Stimulated activated CD4-positive, alpha-beta T cell treated with anti-CD3 and anti-CD28 coated beads, Interleukin-4, amount 100 ng/mL, for 1 hour (primary cell): ENCODE measurements at places on chromosomes 1 and 21.

GRCh38 chr1:229230140-229230892 lies 40.6 kb upstream of the RAB4A start:
- DNase-seq, result no peak

- DNase-seq, result no peak
Measured at GRCh38 chr1:245337829-245338484, 183.2 kb downstream of the KIF26B start.

- DNase-seq, result no peak
Measured at GRCh38 chr1:17846341-17846740, 91.2 kb downstream of the ACTL8 start.

- DNase-seq, result no peak
Measured at GRCh38 chr1:166184897-166185296, 18.1 kb upstream of the FAM78B start.

DNA sequence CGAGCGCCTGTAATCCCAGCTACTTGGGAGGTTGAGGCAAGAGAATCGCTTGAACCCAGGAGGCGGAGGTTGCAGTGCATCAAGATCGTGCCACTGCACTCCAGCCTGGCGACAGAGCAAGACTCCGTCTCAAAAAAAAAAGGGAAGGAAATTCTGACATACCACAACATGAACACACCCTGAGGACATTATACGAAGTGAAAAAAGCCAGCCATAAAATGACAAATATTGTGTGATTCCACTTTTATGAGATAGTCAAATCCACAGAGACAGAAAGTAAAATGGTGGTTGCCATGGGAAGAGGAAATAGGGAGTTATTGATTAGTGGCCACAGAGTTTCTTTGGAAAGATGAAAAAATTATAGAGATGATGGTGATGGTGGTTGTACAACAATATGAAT lies 41.7 kb downstream of the EVI5 start:
- no peak for DNase-seq

GRCh38 chr1:236844499-236845271 lies 49.6 kb downstream of the MTR start:
- DNase-seq, result no peak

DNA sequence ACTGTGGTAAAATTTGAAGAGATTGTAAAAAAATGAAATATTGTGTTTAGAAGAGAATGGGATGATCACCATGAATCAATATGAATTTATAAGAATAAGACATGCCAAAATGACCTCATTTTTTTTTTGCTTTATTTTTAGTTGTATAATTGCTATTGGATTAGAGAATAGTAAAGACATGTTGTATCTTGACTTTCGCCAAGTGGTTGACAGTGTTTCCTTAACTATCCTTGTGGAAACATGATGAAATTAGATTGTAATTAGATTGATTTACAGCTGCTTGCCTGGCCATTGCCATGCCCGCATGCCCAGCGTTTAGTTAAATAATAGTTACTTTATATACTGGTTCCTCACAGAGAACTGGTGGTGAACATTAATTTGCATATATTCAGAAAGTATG lies 154.9 kb downstream of the MAGI3 start:
- no peak for DNase-seq

GRCh38 chr1:50704126-50704525 lies 255.9 kb downstream of the FAF1 start:
- DNase-seq, result no peak

DNA sequence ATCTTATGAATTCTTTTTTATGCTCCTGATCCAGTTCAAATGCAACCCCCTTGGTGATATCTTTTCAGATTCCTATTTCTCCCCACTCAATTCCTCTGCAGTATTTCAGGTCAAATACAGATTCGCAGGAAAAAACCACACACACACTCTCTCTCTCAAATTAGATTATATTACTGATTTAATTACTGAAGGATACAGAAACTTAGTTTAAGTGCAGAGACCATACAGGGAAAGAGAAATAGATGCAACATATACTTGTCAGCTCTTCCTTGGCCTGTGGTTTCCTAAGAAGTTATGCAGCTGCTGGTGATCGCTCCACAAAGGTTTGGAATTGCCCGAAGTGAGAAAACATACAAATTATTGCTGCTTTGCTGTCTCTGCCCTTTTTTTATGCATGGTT lies 400.9 kb downstream of the AGBL4 start:
- DNase-seq, result no peak

GRCh38 chr1:201653233-201653632 lies 114.3 kb downstream of the NAV1 start:
- DNase-seq, result no peak

DNA sequence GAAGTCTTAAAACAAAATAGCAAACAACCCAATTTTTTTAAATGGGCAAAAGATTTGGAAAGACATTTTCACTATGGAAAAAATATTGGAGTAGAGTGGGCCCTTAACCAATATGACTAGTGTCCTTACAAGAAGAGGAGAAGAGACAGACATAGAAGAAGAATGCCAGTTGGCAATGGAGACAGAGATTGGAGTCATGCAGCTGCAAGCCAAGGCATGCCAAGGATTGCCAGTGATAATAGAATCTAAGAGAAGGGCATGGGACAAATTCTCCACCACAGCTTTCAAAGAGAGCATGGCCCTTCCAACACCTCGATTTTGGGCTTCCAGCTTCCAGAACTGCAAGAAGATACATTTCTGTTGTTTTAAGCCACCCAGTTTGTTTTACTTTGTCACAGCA lies 92.7 kb downstream of the RGS2 start:
- no peak for DNase-seq

DNA sequence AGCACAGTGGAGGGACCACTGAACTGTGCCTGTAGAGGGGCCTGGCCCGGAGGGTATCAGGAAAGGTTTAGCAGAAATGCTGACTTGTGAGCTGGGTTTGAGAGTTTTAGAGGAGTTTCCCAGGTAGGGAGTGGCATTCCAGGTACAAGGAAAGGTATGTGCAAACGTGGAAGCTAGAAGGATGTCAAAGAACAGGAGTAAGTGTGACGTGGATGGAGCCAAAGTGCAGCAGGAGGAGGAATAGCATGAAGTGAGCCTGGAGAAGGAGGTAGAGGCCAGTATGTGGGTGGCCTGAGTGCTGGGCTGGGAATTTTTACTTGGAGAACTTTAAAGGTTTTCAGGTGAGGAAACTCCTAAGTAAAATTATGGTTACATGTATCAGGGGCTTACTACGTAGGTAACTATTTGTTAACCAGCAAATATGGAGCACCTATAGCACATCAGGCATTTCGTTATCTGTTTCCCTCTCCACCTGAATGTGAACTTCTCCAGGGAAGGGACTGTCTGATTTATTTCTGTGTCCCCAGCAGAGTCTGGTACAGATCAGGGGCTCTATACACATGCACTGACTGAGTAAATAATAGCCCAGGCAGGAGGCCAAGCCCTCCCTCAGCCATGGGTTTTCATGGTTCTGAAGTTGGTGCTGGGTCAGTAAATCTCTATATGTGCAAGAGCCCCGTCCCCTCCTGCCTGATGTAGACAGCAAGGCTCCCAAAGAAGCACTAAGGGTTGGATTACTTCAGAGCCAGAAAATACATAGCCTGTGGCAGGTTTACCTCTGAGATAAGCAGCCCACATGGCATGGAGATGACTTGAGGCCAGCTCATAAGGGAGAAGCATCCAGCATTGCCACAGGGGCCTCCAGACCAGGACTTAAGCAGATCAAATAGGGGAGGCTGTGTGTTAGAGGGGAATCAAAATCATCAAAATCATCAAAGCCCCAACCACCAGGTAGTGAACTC lies 43.4 kb downstream of the CDCP2 start:
- DNase-seq, result no peak

- no peak for DNase-seq
Measured at GRCh38 chr1:20099533-20099932, 19.8 kb downstream of the PLA2G2D start.

DNA sequence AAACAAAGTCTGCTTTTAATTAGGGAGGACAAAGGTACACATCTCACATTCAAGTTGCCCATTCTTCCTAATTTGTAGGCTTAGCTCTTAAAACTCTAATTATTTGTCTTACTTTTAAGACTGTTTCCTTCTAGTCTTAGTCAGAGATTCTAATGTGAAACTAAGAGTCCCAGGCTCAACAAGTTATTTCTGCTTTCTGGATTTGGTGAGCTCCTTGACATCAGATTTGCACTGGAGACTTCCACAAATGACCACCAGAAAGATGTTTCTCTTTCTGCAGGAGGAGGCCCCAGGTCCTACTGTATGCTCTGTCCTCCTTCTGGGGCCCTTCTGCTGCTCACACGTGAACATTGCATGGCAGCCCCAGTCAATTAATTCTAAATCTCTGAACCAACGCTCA lies 194.2 kb upstream of the JUN start:
- DNase-seq, result no peak

GRCh38 chr1:41650028-41650880 lies 165.8 kb upstream of the EDN2 start:
- peak; percentile 49 for DNase-seq

GRCh38 chr21:33169359-33169758 lies 60.4 kb upstream of the IFNAR2 start:
- no peak for DNase-seq

GRCh38 chr1:220873868-220874655 lies 5.2 kb upstream of the HLX start:
- DNase-seq, result no peak

DNA sequence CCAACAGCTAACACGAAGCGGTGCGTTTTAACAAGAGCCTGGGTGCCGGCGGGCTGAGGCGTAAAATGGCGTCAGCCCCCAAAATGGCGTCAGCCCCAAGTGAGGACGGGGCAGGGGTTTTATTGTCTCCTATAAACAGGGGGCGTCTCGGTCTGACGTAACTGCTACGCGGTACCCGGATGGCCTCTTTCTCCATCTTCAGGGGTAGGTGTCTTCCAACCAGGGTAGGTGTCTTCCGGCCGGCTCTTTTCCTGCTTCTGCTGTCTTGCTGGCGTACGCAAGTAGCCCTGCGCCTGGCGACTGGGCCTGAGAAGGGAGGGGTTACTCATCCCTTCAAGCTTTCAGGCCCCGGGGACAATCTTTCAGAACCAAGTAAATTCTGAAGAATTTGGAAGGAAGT lies 45.3 kb downstream of the LGR6 start:
- DNase-seq, result no peak

GRCh38 chr1:6427441-6428390 lies 3.1 kb downstream of the ESPN start:
- DNase-seq, result no peak

DNA sequence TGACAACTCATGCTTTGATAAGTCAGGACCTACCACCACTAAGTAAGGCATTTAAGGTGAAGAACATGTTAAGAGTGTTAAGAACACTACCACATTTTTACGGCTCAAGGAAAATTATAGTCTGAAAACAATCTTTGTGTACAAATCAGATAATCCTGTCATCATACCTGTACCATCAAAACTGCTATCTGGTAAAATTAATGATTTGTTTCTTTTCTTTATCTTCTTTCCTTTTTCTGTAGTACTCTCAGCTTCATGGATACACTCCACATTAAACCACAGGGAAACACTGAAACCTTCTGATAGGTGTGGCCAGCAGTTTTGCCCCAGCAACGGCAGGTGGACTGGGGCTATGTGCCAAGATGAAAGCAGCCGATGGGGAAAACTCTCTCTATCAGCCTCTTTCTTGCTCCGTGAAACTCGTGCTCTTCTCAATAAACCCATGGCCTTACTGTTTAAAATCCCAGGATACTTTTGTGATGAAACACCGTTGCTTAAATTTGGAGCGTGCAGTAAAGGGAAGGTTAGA lies 75.1 kb downstream of the LYST start:
- no peak for DNase-seq

GRCh38 chr1:185480545-185480944 lies 163.5 kb upstream of the IVNS1ABP start:
- no peak for DNase-seq

- DNase-seq, result no peak
Measured at GRCh38 chr1:150695561-150695960, 1.4 kb downstream of the GOLPH3L start.

DNA sequence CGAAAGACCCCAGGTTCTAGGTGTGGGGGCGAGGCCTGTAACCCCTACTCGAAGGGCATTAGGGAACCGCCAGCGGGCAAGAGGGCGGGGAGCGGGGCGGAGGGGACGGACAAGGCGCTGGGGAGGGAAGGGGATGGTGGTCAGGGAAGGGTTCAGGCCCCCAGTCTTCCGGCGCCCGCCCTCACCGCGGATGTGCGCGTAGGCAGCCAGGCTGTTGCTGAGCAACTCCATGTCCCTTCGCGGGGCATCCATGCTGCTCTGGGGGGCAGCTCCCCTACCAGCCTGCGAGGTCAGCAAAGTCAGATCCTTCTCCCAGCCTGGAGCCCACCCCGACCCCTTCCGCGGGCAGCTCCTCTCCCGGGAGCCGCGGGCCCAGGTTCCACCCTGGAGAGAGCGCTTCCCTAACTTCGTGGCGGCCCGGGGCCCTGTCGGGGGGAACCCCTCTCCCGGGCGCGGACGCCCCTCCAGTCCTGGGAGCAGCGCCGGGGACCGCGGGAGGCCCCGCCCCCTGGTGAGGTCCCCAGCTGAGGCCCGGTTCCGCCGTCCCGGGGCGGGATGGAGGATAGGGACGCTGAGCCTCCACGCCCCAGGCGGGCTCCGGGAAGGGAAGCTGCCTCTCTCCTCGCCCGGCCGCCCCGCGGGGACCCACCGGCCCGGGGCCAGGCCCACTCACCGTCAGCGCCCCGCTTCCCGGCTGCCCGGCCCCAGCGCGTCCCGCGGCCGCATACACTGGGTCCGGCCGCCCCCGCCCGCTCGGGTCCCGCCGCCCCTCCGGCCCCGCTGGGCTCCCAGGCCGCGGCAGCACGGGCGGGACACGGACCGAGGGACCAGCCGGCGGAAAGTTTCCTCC lies 434 bp downstream of the EVA1B start:
- DNase-seq, result peak; percentile 29

GRCh38 chr1:81950591-81951244 lies 150.0 kb downstream of the ADGRL2 start:
- no peak for DNase-seq

DNA sequence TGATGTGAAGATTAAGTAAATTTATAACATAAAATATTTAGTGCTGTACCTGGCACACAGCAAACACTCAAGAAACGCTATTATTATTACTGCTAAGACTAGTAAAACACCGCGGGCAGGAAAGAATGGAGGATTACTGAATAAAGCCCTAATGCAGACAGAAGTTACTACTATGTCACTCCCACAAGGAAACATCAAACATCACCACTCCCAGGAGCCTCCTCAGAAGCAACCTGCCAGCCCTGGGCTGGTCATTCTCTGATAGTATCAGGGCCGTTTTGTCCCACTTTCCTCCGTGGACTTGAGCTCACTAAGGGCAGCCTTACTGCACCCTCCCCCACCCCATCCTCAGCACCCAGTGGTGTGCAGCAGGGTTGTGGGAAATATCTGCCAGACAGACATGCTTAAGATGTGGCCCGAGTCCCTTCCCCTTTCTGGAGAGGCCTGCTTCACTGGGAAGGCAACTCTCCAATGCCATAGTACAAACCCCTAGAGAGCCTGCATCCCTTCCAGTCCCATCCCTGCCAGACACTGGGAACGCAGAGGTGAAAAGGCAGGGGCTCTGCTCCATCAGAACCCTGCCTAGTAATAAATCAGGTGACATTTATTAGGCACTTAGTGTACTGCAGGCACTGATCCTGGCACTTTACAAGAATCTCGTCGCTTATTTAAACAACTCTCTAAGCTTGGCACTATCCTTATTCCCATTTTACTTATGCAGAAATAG lies 41.7 kb upstream of the ECE1 start:
- no peak for DNase-seq
